Stimulated activated CD4-positive, alpha-beta T cell treated with anti-CD3 and anti-CD28 coated beads, Interleukin-1b, Interleukin-23, amount 100 ng/mL, for 1 hour (primary cell): ENCODE measurements at places on chromosomes 11 and 22.

DNA sequence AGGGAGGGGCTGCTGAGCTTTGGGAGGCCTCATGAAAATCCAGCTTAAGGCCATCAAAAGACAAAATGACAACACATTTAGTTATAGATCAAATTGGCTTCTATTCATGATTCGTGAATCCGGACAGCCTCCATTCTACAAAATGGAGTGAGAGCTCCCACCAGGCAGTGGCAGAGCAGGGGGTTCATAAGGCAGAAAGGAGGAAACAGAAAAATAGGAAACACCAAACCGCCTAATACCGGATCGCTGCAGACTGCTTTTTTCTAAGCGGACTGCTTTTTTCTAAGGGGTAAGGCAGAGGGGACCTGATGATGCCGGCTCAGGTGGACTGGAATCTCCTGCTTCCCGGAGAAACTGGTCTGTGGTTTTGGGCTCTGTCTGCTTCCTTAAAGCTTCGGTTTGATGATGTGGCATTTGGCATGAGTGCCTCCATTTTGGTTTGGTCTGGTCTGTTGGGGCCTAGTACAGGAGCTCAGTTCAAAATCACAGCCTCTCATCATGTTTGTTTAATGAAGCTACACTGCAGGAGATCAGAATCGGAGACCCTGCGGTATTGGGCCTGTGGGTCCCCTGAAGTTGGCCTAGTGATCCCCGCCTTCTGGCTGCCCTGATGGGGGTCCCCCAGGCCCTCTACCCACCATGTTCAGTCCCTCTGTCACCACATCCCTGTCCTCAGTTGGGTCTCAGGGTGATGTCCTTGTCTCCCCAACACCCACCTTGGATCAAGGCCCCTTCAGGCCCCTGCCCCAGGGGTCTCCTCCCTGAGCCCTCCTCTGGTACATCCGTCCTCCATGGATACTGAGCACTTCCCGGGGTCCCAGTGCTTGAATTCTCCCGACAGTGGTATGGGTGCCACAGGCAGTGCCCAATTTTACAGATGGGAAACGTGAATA lies 1.2 kb downstream of the ALDH3B1 start:
- no peak for DNase-seq

GRCh38 chr11:44320289-44320973 lies 10.5 kb upstream of the ALX4 start:
- no peak for DNase-seq

DNA sequence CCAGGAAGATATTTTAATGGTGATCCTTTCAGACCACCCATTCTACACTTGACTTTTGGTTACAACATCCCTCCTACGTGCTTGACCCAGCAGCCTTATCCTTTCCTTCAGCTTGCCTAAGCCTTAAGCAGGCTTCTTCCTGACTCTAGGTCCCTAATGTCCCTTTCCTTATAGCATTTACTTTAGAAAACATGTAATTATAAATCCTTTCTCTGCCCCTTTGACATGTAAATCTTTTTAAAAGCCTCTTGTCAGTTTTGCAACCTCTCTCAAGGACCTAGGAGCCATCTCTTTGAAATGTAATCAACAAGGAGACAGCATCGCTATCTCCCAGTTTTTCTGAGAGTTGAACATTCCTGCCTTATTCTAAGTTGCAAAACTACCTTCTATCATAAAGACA lies 1255.2 kb downstream of the LRRC4C start:
- no peak for DNase-seq

- no peak for DNase-seq
Measured at GRCh38 chr22:23782252-23782651, 4.5 kb upstream of the SMARCB1 start.

- DNase-seq: no peak
Measured at GRCh38 chr11:4092026-4092425, 2.6 kb upstream of the RRM1 start.

- DNase-seq: no peak
Measured at GRCh38 chr22:19503869-19504268, 20.3 kb downstream of the CLDN5 start.

GRCh38 chr11:73869332-73869949 lies 7.2 kb downstream of the COA4 start:
- DNase-seq: no peak

- DNase-seq: no peak
Measured at GRCh38 chr11:28463826-28464225, 355.6 kb downstream of the METTL15 start.

DNA sequence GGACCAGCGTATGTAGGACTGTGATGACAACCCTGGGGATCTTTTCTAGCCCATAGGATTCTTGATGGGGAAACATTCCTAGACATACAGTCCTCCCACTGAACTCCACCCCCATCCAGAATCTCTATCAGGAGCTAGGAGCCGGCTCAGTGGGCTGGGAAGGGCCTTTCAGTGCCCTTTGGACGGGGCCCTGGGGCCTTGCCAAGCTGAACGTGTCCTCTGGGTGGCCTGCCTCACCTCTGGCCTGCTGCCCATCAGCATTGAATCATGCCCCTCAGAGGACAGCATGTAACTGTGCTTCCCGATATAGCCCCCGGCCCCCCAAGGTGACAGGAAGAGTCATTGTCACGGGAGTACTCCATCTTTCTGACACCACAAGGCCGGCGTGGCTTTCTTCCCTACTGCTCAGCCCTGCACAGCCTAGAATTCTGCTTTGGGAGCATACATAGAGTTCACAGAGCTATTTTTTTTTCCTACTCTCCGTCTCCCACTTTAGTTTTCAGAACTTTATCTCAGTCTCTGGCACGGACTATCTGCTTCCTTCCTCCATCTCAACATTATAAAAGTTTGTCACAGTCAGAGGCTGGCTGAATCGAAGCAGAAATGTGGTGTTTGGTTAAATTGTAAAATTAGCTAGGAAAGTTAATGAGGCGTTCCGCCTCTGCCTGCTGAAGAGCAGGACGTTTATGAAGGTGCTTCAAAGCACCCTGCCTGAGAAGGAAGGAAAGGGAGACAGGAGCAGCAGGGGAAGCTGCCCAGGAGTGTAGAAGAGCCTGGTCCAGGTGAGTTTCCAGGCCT lies 111.9 kb downstream of the ZBTB16 start:
- no peak for DNase-seq

DNA sequence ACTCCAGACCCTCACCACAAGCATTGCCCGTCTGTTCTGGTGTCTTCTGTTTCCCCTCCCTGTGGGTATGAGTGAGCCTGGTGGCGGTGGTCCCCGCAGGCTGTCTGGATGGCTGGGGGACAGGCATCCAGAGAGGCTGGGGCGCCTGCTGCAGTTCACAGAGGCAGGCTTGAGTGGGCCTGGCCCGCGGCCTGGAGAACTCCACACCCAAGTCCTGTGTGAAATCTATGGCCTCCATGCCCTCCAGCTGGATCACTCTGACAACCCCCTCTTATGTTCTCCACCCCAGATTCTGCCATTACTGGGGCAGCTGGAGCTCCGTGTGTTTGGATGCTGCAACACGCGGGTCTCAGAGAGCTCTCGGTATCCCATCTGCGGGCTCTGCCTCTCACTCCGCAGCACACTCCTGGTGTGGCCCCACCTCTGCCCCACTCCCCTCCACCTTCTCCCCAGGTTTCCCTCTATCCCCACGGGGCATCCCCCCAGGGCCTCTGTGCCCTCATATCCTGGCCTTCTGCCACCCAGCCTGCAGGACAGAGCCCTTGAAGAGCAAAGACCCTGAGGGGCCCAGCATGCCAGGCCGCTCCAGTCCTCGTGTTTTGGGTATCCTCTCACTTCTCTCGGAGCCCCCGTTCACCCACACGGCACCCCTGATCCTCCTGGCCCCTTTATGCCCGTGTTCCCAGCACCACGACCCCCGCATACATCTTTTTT lies 31.3 kb downstream of the LRRC74B start:
- no peak for DNase-seq

- no peak for DNase-seq
Measured at GRCh38 chr11:123233975-123234334, 38.9 kb upstream of the CLMP start.

GRCh38 chr11:117295438-117296137 lies 4.4 kb downstream of the BACE1-AS start:
- no peak for DNase-seq

DNA sequence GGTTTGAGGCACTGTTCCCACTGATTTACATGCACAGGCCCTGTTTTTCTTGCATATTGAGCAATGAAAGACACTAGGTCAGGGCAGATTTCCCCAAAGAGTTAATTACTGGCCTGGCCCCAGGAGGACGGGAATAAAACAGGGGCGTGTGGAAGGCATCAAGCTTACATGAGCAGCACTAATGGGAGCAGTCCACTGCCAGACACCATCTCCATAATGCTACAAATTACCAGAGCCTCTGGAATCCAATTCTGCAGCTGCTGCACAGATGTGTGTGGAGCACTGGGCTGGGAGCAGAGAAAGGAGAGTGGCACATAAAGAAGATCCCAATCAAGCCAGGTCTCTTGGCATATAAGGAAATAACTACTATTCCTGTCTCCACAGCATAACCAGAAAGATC lies 96.9 kb downstream of the CCDC34 start:
- DNase-seq: no peak

DNA sequence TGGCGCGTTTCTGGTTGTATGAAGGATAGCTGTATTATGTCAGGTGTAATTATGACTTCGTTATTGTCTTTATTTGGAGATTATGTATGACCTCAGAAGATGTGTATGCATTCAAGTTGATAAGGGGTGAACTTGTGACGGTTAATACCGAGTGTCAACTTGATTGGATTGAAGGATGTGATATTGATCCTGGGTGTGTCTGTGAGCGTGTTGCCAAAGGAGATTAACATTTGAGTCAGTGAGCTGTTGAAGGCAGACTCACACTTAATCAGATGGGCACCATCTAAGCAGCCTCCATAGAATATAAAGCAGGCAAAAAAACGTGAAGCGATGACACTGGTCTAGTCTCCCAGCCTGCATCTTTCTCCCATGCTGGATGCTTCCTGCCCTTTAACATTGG lies 15.3 kb upstream of the CD82 start:
- no peak for DNase-seq

- no peak for DNase-seq
Measured at GRCh38 chr22:28977060-28977459, 84.6 kb downstream of the C22orf31 start.

GRCh38 chr11:724778-725386 lies 18.9 kb downstream of the EPS8L2 start:
- no peak for DNase-seq

- no peak for DNase-seq
Measured at GRCh38 chr11:46198245-46199240, 77.3 kb upstream of the PHF21A start.

DNA sequence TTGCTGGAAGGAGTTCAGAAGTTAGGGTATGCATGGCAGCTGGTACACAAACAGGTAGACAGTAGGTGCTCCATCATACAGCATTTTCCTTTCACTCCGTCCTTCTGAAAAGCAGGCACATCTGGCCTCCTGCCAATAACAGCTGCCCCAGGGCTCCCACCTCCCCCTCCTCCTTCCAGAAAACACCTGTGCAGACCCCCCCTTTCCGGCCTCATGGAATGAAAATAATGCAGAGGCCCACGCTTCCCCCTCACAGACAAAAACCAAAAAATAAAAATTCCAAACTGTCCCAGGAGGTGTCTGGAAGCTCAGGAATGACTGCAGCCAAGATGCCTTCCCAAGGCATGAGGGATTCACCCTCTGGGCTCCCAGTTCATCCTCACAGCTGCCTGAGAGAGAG lies 185.5 kb downstream of the MN1 start:
- DNase-seq: no peak

- DNase-seq: no peak
Measured at GRCh38 chr11:27313157-27313821, 49.7 kb downstream of the CCDC34 start.

GRCh38 chr11:40027720-40028119 lies 1431.7 kb downstream of the LRRC4C start:
- no peak for DNase-seq

DNA sequence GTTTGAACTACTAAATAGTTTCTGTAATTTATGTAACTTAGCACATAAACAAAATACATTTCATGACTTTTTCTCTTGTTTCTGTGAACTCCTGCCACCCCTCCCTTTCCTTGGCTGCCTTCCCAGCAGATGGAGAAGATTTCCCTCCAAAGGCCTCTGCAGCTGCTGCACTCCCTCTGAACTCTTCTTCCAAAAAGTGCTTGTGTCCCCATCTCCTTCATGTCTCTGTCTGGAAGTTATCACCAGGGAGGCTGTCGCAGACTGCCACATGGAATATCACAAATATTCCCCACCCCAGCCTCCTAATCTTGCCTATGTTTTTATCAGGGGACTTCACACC lies 1068.3 kb downstream of the OPCML start:
- DNase-seq: no peak

GRCh38 chr22:44291674-44292360 lies 20.9 kb downstream of the SHISAL1 start:
- no peak for DNase-seq

- DNase-seq: no peak
Measured at GRCh38 chr11:11415901-11416300, 62.9 kb upstream of the CSNK2A3 start.

DNA sequence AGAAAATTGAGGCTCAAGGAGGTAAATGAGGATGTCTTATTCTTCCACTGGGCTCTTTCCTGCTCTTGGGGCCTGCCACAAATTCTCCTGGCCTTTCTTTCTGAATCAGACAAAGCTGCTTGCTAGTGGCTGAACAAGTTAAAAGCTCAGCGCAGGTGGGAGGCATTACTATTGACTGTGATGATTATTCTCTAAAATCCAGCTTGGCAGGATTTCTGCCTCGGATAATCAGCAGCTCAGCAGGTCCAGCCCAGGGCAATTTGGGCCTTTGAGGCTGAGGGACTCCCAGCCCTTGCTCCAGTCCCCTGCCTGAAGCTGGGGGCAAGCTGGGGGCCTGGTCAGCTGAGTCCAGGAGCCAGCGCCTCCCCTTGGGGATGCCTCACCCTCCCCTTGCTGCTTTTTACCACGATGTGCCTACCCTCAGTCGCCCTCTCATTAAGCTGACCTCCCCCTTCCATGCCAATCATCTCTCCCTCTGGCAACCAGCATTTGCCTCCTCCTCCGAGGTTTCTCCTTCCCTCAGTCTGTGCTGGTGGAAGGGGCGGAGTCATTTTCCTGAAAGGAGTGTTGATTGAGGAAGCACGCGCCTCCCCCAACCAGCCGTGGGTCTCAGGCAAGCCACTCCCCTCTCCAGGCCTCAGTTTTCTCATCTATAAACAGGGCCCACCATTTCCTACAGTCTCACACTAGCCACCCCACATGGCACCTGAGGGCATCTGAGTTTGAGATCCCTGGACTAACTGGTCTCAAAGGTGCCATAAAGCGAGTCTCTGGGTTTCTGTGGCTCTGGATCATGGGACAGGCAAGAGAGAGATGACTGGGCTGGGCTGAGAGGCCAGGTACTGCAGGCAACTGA lies 60.6 kb upstream of the PRDM11 start:
- no peak for DNase-seq

- no peak for DNase-seq
Measured at GRCh38 chr11:12216671-12217374, 106.4 kb downstream of the MICAL2 start.

- DNase-seq: peak; percentile 7
Measured at GRCh38 chr11:64489831-64490441, 101.1 kb upstream of the SLC22A12 start.

DNA sequence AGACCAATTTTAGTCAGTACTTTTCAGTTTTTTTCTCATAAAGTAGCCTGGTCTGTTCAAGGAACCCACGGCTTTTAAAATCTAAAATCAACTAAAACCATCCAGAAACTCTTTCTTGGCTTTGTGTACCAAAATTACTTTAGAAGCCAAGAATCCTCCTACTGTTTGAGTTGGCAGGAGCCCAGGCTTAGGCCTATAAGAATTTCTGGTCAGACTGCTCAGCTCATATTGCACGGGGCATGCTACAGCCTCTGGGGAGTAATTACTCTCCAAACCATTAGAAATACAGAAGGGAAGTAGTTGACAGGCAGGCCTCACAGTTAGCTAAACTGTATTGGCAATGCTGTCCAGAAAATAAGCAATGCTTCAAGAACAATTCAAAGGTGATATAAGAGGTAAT lies 1862.9 kb upstream of the RAG2 start:
- DNase-seq: no peak
